ENCODE measurements at places on chromosomes 12 and 14.

GRCh38 chr12:4268329-4269181, 5.0 kb upstream of the CCND2 start:
- no peak for DNase-seq

- DNase-seq = no peak
These were observed 55.3 kb downstream of the RIN3 start for GRCh38 chr14:92568621-92569479.

- DNase-seq = no peak
These were observed 55.4 kb downstream of the TMEM121 start for GRCh38 chr14:105581551-105582341.

GRCh38 chr12:64744422-64745258, 14.6 kb downstream of the GNS start:
- DNase-seq = no peak

- peak; percentile 90 for DNase-seq
These were observed 1.0 kb downstream of the NAA25 start for GRCh38 chr12:112107306-112108201.

- DNase-seq = no peak
These were observed 159.7 kb upstream of the EGLN3 start for GRCh38 chr14:34110531-34110930.

- DNase-seq = no peak
These were observed 1.7 kb upstream of the HOXC9 start for GRCh38 chr12:53998110-53998899.

GRCh38 chr12:5480218-5480937, 48.5 kb downstream of the NTF3 start:
- no peak for DNase-seq

DNA sequence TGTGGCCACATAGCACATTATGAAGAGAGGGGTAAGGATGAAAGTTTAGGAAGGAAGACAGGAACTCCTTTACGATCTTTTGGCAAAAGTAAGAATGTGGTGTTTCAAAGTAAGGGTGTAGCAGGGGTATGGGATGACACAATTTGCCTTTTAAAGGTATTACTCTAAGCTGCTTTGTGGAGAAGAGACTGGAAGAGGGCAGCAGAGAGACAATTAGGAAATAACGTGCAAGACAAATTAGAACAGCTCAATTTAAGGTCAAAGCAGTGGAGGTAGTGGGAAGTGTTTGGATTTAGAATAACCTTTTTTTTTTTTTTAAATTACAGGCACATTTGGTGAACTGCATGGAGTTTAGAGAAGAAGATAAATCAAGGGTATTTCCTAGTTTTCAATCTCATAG, 342.6 kb downstream of the NOVA1 start:
- DNase-seq = no peak

GRCh38 chr12:130847112-130847511, 8.1 kb upstream of the STX2 start:
- no peak for DNase-seq

- DNase-seq = no peak
These were observed 723 bp downstream of the SIVA1 start for GRCh38 chr14:104753528-104754212.

DNA sequence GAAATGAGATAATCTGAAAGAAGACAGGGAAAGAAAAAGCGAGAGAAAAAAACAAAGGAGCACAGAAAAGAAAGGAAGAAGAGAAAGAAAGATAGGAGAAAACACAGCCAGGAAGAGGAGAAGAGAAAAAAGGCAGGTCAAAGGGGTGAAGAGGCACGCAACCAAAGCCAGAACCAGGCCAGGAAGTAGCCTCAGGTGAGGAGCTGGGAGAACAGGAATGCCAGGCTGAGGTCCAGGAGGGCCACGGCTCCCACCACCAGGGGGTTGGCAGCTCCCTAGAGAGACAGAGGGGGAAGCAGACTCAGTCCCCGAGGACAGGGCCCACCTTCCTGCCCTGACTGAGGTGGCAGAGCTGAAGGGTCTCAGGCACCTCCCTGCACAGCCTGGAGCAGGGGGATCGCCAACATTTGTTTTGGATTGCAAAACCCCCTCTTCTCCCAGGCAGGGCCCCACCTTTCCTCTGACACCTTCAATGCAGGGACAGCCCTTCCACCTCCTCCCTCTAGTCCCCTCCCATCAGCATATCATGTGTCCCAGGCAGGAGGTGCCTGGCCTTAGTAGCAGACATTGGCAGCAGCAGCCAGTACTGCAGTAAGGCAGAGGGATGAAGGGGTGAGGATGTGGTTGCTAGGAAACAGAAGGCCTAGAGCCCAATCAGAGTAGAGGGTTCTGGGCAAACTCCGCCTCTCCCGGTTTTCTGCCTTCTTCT, 2.0 kb upstream of the AP1G2 start:
- DNase-seq = no peak

- DNase-seq = peak; percentile 38
These were observed 1.2 kb downstream of the PELI2 start for GRCh38 chr14:56119201-56119981.

DNA sequence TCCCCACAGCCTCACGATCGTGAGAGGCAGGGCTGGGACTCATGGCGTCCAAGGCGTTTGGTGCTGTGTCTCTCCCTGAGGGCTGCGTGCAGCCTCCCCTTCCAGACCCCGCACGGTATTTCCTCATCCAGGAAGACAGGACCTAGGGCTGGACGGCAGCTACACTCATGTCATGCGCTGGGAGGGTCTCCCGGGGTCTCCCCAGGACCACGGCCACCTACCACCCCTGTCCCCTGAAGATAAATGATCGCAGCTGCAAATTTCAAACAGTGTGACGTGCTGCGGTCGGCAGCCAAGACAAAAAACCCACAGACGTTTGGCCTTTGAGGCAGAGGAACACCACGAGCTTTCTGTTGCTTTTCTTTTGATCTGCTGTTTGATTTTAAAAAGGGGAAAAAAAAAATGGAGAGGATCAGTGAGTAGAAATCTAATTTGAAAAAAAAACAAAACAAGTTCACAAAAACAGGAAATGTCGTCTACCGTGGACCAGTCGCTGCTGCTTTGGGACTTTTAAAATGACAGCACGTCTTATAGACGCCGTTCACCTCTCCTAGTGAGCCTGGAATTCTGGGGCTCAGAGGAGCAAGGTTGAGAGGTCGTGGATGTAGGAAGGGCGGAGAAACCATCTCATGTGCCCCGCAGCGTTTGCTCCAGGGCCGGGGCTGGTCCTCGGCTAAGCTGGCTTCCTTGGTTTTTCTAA, 237.6 kb downstream of the SLC41A2 start:
- DNase-seq = peak; percentile 90

DNA sequence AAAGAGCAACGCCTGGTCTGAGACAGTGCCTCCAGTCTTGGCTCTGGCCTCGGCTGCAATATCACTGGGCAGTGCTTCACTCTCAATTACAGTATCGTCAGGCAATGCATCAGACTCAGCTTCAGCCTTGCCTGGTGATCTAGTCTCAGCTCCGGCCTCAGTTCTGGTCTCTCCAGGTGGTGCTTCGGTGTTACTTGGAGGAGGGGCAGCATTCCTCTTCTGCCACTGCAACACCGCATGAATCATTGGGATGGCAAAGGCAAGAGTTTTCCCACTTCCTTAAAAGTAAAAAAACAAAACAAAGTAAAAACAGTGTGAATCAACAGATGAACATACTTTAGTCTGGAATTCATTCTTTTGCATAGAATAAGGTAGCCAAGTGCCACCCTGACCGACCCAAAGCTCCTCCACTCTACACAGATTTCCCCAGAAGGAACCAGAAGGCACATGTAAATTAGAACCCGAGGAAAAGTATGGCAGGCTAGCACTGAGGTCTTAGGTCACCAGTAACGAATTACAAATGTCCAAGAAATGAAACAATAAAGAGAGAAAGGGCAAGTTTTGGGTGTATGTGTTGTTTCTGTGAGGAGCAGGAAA, 18.6 kb downstream of the DDX24 start:
- no peak for DNase-seq

DNA sequence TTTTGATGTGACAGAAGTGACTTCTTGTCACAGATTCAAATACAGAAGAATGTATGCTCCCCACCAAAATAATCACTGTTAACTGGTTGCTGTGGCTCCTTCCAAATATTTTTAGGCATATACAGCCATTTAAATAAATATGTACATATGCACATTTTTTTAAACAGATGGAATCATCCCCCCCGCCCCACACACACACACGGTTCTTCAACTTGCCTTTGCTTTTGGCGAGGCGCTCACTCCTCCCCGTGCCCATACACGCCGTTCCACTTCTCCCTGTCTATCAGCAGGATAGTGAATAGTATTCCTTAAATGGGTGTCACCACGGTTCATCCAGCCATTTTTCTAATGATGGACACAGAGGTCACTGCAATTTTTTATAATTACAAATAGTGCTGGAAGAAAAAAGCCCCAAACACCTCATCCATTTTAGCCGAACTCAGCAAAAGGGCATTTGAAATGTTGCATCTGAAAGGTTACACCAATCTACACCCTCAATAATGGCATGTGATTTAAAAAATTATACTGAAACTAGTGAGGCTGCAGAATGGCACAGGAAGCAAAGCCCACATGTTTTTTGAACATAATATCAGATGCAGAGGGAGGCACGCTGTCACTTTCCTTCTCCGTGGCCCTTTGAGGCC, 39.2 kb upstream of the MEG3 start:
- no peak for DNase-seq

- no peak for DNase-seq
These were observed 346 bp downstream of the SLC7A8 start for GRCh38 chr14:23183158-23183470.

DNA sequence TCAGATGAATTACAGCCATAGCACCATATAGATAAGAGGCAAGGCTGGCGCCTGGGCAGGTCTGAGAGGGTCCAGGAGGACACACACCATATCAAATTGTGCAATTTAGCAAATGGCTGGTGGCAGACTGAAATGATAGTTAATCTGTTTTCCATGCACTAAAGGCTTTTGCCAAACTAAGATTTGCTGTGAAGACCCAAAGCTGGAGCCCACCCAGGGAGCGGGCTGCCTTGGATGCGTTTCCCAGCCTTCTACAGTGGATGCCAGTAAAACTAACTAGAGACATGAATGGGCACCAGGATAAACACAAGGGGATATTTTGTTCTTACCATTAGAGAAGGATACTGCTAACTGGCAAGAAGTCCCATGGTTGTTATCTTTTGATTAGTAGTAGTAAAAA, 475.1 kb downstream of the DPF3 start:
- no peak for DNase-seq

DNA sequence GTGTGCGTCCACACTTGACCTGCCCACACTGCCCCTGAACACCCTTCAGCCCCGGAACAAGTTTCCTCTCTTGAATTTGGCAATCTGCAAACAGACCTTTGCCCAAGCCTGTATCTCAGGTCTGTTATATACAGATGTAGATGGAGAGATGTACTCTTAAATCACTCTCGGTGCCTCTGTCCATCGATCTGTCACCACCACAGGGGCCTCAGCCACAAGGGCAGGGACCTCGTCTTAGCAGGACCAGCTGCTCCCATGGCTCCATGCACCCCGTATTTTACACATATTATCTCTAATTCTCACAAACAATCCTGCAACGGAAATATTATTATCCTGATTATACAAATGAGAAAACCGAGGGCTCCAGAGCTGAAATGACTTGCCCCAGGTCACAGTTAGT, 313.4 kb downstream of the BCL11B start:
- no peak for DNase-seq

- DNase-seq = no peak
These were observed 414.1 kb upstream of the STXBP6 start for GRCh38 chr14:25464078-25464477.

- no peak for DNase-seq
These were observed 19.8 kb downstream of the GXYLT1 start for GRCh38 chr12:42124764-42125387.

- DNase-seq = peak; percentile 40
These were observed 450.9 kb upstream of the RPL10L start for GRCh38 chr14:47102472-47102871.

Data from common myeloid progenitor, CD34-positive (primary cell).